Mammary epithelial cell (primary cell): ENCODE measurements at places on chromosomes 2 and 18. TPM values are rescaled to one million over a fixed set of nuclear protein-coding genes. Genes with fewer than 3 reads are reported as not detected.

- no peak for DNase-seq
Observed at GRCh38 chr2:101296371-101296770, 12.1 kb downstream of the RNF149 start.

- DNase-seq = no peak
Observed at GRCh38 chr2:210302326-210302725, 12.6 kb downstream of the MYL1 start.

- no peak for DNase-seq
Observed at GRCh38 chr2:118738106-118738505, 109.3 kb downstream of the EN1 start.

GRCh38 chr18:58091099-58091611 is 47.1 kb downstream of the NEDD4L start:
- DNase-seq = peak; percentile 77

GRCh38 chr2:171924170-171924942 is 2.1 kb downstream of the HAT1 start:
- DNase-seq = no peak

- DNase-seq = no peak
Observed at GRCh38 chr2:194896871-194897270, 760.2 kb upstream of the SLC39A10 start.

DNA sequence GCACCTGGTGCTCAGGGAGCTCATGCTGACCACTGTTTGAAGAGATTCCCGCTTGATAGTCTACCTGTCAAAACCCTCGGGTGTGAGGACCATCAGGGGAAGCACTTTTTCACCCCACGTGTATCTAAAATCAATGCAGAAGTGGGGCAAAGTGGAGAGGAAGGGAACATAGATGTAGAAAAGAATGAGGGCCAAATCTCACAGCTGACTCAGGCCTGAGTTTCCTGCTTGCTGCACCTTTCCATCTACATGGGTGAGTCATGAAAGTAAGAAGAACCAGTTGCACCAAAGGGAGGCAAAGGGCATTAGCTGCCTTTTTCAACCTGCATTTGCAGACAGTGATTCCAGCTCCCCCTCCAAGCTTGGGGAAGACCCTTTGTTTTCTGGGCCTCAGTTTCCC is 100.2 kb upstream of the MYCN start:
- DNase-seq = peak; percentile 46

- peak; percentile 54 for DNase-seq
Observed at GRCh38 chr18:44895176-44895798, 214.6 kb downstream of the SETBP1 start.

DNA sequence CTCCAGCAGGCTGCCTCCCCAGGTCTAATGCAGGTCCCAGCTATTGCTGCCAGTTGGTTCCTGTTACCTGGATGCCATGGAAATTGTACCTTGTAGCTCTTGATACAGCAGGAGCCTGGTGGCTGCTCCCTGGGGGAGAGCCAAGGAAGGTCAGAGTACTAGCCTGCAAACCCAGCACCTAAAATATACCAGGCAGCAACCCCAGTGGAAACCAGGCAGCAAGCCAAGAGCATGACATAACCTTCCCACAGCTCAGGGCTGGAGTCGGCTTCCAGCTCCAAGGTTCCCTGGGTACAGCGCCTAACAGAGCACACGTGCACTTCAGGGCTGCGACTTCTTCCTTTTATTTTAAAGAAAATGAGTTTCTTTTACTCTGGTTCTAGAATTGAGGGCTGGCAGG is 30.3 kb downstream of the TNP1 start:
- DNase-seq = peak; percentile 21

DNA sequence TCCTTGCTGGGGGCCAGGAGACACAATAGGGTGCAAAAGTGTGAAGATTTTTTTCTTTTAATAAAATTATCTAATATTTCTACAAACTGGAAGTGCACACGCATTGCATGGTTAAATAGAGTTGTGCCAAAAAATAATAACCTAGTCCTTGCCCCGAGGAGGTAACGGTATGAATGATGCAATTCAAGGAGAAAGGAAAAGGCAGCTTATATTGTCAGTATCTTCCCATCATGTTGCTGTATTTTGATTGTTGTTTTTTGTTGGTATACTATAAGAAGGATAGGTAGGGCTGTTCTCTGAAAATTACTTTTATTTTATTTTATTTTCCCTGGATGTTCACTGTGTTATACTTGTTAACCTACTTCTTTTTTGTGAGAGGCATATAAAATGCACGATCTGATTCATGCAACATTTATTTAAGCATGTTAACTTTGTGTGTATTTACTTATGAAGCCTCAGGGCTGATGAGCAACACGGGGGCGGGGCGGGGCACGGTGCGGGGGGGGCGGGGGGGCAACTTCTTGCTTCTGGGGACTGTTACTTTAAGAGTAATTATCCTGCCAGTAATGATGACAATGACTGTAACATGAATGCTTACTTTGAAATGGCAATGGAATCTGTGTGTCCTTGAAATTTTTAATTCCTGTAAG is 118.6 kb downstream of the AQP4 start:
- peak; percentile 41 for DNase-seq

DNA sequence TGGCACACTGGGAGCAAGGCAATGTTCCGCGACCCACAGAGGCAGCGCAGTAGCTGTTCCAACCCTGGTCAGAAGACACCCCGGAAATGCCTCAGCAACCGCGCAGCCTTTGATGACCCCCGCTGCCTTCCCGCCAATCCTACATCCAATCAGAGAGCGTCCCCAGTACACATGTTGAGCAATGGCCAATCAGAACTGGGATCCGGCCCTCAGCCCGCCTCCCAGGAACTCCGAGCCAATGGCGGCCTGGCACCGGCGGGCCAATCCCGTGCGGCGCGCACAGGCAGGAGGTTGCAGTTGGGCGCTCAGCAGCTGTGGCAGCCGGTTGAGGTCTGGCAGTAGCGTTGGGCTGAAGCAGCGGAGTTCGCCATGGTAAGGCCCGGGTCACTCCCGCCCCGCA is at the start of gene TUBA3D:
Gene TUBA3D (plus strand): TSS at position 289 of the 400 bp plus-strand sequence. CDS start 81 bp downstream, at position 370.
- DNase-seq = no peak

GRCh38 chr2:100756704-100757103 is 63.2 kb upstream of the NPAS2 start:
- DNase-seq = no peak

GRCh38 chr2:175575346-175576258 is 394.1 kb upstream of the ATP5MC3 start:
- no peak for DNase-seq

The SERPINB4 gene
- polyA plus RNA-seq = 1.3 TPM

The KCNIP3 gene
- polyA plus RNA-seq = 5.4 TPM

The EIPR1 gene
- 47.6 TPM for polyA plus RNA-seq

The GKN2 gene
- polyA plus RNA-seq = not detected

The GAD1 gene
- polyA plus RNA-seq = 0.79 TPM

The CYTIP gene
- polyA plus RNA-seq = not detected

The GPR45 gene
- polyA plus RNA-seq = not detected
